NCI-H1417 treated with DMSO at 0.1 percent for 48 hours (cell line): ENCODE measurements at places on chromosomes 2 and 18.

DNA sequence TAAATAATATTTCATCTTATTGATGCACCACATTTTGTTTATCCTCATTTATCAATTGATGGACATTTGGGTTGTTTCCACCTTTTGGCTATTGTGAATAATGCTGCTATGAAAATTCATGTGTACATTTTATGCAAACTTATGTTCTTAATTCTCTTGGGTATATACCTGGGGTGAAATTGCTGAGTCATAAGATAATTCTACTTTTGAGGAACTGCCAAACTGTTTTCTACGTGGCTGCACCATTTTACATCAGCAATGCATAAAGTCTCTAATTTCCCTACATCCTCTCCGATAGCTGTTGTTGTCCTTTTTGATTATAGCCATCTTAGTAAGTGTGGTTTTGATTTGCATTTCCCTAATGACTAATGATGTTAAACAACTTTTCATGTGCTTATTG, 116.5 kb upstream of the DLX2 start:
- no peak for DNase-seq

DNA sequence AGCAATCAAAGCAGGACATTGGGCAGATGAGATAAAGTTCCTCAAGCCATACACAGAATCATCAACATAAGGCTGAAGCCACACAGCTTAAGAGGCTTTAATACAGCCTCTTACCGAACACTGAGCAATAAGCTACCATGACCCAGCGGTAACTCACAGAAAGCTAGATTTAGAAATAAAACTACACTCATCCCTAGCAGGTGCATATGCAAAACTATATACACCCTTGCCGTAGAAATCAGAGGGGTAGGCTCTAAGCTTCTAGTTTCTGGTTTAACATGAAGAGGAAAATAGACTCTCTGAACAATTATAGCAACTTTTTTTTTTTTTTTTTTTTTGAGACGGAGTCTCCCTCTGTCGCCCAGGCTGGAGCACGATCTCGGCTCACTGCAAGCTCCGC, 428.8 kb upstream of the FIGN start:
- no peak for DNase-seq

GRCh38 chr2:20672201-20672951, 5.4 kb downstream of the GDF7 start:
- no peak for DNase-seq

GRCh38 chr2:235497096-235497495, 3.3 kb downstream of the AGAP1 start:
- DNase-seq = no peak

GRCh38 chr2:163716101-163716500, 19.7 kb downstream of the FIGN start:
- DNase-seq = no peak

GRCh38 chr2:239411117-239411516, 10.3 kb upstream of the HDAC4 start:
- no peak for DNase-seq

- DNase-seq = no peak
Measured at GRCh38 chr2:15963977-15964670, 23.8 kb downstream of the MYCN start.

- DNase-seq = no peak
Measured at GRCh38 chr2:233223059-233223894, 28.2 kb upstream of the ATG16L1 start.

- no peak for DNase-seq
Measured at GRCh38 chr2:1988049-1988448, 243.7 kb upstream of the PXDN start.

DNA sequence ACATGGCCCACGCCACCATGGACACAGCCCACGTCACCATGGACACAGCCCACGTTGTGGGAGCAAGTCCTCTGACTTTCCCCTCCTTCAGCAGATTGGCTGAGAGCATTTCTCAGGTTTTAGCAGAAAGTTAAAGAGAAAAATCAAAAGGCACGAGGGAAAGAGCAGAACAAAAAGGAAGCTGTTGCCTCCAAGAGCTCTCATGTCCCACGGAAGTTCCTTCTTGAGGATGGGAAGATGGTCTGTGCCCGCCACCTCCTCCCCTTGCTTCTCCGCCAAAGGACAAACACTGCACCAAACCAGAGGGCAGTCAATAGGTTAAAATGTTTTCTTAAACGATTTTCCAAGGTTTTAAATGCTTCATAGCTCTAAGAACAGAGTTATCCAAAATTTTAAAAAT, 148.4 kb downstream of the HDAC4 start:
- DNase-seq = no peak

DNA sequence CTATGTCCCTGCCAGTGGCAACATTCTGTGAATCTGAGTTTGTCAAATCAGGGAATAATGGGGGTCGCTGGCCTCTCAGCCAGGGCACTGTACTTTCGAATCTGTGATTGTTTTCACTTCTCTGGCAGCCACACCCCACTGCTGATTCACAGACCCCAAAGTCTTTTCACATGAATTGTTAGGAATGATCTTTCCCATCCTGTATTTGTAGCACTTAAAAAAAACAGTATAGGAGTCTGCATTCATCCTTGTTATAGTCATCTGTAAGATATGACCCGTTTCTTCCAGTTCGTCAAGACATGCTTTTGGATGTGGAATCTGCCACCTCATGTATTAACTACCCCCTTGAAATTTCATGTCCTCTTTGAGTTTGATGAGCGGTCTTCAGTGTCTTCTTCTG, 928 bp downstream of the NAGK start:
- no peak for DNase-seq

DNA sequence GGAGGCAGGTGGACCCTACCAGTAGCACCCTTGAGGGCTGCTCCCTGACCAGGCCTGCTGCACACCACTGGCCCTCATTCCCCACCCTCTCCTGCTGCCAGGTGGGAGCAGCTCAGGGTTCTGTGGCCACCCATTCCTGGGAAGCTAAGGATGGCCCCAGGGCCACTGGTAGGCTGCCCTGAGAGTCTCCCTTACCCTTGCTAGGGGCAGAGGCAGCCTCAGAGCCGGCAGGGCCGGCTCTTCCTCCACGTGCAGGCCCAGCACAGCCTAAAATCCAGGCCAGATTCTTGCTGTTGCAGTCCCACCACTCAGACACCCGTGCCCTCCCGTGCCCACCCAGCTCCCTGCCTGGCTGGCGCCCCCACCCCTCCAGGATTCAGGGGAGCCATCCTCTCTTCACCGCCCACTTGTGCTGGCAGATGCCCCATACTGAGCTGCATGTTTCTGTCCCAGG, 199.0 kb downstream of the EIPR1 start:
- DNase-seq = no peak

GRCh38 chr2:220858101-220858500, 714.0 kb downstream of the EPHA4 start:
- no peak for DNase-seq

- no peak for DNase-seq
Measured at GRCh38 chr2:158060835-158061435, 40.7 kb upstream of the UPP2 start.

- DNase-seq = no peak
Measured at GRCh38 chr2:173134703-173135102, 59.1 kb downstream of the MAP3K20 start.

GRCh38 chr18:44818668-44819403, 138.1 kb downstream of the SETBP1 start:
- DNase-seq = no peak

DNA sequence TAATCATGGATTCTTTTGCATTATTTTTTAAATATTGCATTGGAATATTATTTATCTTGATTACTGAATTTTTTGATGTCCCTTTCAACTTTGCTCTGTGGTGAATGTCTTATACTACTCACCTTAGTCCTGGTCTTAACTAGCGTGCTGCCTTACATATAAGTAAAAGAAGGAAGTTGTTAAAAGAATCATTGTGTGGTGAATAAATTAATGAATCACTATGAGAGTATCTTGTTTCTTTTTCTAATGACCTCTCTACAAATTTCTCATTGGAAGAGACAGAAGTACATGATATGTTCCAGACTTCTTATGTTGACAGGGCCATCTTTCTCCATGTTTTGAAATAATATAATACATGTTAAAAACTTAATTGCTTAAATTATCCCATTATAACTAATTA, 432.6 kb upstream of the MMADHC start:
- DNase-seq = no peak

DNA sequence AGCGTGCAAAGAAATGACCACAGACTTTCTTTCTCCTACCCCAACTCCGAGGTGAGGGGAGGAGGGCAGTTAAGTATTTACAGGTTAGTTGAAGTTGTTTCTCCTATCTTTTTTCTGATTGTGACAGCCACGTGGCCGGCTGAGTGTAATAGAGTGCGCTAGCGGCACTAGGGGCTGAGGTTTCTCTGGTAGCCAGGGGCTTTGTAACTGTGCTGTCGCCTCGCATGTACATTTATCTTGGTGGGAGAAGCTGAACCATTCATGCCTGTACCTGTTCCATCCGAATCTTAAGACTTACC, 214.1 kb upstream of the STON1 start:
- no peak for DNase-seq

GRCh38 chr2:117980783-117981676, 32.8 kb downstream of the CCDC93 start:
- DNase-seq = no peak

GRCh38 chr2:187985923-187986322, 305.8 kb upstream of the GULP1 start:
- no peak for DNase-seq

DNA sequence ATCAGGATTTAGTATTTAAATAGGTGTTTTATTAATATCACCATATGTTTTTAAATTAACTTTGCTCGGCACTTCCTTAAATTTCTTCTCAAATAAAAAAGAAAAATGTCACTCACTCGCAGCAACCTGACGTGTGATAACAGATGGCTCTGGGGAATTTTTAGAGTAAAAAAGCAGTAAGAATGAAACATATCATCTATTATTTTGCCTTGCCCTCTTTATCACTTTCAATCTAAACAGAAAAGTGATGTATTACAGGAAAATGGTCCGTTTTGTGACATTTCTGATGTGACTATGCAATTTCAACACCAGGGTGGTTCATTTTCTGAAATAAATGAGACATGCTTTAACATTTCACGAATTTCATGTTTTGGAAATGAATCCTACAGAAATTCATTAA, 1368.0 kb upstream of the LRRTM1 start:
- DNase-seq = no peak

- DNase-seq = no peak
Measured at GRCh38 chr2:149400997-149401396, 70.6 kb downstream of the LYPD6 start.

DNA sequence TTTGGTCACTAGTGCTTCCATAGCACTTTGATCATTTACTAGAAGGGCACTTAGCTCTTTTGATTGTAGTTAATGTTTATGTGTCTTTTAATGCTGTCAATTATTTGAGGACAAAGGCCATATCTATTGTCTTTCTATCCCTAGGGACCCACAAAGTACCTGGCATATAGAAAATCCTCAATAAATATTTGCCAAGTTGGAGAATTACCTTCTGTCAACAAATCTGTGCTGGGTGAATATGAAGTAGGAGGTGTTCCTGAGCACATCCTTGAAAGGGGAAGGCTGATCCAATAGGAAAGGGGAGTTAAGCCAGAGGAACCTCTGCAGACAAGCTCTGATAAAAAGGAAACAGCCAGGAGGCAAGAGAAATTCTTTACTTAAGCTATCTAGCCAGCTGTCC, 8.2 kb downstream of the DPP4 start:
- no peak for DNase-seq

- no peak for DNase-seq
Measured at GRCh38 chr18:32424696-32425095, 46.0 kb downstream of the GAREM1 start.

- DNase-seq = no peak
Measured at GRCh38 chr18:44651478-44651877, 29.2 kb upstream of the SETBP1 start.

- DNase-seq = peak; percentile 4
Measured at GRCh38 chr18:48452861-48453323, 43.7 kb upstream of the ZBTB7C start.

DNA sequence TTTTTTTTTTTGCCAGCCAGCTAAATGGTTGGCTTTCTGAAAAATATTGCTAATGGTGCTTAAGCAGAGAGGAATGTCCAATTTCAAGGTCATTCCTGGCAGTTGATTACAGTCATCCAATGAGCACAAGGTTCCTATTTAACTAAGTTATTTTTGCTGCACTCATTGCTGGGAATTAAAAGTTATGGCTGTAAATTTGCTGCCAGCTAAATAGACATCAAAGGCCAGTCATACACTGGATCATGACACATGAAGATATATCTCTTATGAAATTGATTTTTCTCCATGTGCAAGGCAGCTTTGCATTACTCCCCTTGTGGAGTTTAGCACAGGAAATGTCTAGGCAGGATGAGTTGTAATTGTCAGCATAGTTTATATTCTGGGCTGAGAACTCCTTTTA, 1898.4 kb upstream of the CELF4 start:
- DNase-seq = no peak

- no peak for DNase-seq
Measured at GRCh38 chr2:233163486-233164103, 87.9 kb upstream of the ATG16L1 start.

- DNase-seq = no peak
Measured at GRCh38 chr2:147568109-147568508, 276.7 kb upstream of the ACVR2A start.

DNA sequence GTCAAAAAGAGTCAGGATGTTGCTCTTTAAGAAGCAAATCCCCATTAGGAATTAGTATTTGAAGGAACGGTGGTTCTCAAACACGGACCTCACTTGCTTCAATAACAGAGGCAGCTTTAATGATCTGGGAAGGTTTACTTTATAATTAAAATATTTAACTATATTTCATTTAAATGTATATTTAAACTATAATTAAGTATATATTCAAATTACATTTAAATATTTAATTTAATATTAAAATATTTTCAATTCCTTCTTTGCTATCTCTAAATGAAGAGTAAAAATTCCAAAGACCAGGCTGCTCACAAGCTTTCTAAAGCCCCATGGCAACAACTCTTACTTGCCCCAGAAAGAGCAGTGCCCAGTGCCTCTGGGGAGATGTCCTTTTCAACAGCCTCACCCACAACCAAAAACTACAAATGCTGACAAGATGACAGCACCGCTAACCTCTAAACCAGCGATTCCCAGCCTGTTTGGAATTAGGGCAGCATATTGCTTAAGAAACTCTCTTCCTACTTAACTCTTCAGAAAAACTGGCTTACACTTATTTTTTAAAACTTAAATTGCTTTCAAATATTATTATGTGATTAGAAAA, 62.9 kb upstream of the POU3F3 start:
- no peak for DNase-seq

GRCh38 chr2:44894058-44894457, 47.4 kb upstream of the SIX3 start:
- DNase-seq = no peak

GRCh38 chr2:65495251-65495877, 63.0 kb upstream of the SPRED2 start:
- DNase-seq = no peak

- no peak for DNase-seq
Measured at GRCh38 chr2:113930448-113930847, 40.6 kb downstream of the ACTR3 start.

DNA sequence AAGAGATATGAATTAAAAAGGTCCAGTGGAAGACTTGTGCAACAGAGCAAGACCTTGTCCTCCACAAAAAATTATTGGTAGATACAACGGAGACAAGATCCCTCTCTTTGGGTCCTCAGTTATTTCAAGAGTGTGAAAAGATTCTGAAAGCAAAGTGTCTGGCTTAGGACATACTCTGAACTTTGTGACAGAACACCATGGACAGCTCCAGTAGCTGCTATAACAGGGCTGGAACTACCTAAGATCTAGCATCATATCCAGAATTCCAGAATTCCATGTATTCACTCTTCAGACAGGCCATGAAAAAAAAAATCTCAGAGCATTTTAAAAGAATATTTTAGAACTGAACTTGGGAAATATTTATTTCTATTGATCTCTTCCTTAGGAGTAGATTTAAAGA, 74.8 kb upstream of the ZBTB14 start:
- no peak for DNase-seq
